ENCODE measurements at places on chromosomes 6 and 20. TPM values are rescaled to one million over a fixed set of nuclear protein-coding genes. Genes with fewer than 3 reads are reported as not detected.

DNA sequence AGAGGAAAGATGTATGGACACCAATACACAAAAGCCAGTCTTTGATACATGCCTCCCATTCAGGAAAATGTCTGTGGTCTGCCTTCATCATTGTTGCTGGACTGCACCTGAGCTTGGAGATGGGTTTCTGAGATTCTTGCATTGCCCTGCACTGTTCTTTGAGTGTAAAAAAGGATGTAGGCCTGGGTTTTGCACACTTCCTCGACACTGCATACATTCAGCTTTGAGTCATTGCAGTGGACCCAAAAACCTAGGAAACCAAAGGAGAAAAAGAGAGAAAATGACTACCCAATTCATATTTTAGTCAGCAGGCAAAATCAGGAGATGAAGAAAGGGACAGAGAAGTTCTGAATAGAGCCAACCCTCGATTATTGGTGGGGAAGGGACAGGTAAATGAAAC is 9.0 kb downstream of the TOMM6 start:
- DNase-seq: no peak

GRCh38 chr20:45892828-45893500 is 1.8 kb downstream of the CTSA start:
- no peak for DNase-seq

- no peak for DNase-seq
Observed at GRCh38 chr6:153086225-153086990, 44.7 kb downstream of the RGS17 start.

- no peak for DNase-seq
Observed at GRCh38 chr20:43385914-43386313, 71.8 kb upstream of the SRSF6 start.

DNA sequence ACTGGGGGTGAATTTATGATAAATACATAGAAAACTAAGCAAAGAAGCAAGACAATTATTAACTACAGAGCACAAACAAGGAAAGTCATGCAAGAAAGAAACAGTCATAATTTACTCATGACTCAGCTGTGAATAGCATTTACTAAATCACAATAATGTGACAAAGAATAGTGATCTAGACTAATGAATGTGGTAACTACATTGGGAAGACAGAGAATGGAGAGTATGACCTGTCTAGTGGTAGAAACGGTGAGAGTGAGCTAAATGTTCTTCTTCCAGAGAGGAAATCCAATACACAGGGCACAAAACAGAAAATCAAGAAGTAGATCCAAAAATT is 153.5 kb upstream of the DST start:
- no peak for DNase-seq

Gene TCF19
- 3.6 TPM for total RNA-seq

Gene VSX1
- not detected for total RNA-seq

DNA sequence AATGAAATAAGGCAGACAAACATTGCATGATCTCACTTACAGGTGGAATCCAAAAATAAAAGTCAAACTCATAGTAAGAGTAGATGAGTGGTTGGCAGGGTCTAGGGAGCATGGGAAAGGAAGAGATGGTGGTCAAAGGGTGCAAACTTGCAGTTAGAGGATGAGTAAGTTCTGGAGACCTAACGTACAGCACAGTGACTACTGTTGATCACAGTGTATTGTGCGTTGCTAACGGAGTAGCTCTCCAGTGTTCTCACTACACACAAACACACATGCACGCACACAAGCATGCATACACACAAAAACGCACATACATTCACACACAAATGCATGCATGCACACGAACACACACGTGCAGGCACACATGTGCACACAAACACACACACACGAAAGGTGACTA is 54.9 kb downstream of the LY86 start:
- no peak for DNase-seq

Gene LAMP5
- not detected for total RNA-seq

DNA sequence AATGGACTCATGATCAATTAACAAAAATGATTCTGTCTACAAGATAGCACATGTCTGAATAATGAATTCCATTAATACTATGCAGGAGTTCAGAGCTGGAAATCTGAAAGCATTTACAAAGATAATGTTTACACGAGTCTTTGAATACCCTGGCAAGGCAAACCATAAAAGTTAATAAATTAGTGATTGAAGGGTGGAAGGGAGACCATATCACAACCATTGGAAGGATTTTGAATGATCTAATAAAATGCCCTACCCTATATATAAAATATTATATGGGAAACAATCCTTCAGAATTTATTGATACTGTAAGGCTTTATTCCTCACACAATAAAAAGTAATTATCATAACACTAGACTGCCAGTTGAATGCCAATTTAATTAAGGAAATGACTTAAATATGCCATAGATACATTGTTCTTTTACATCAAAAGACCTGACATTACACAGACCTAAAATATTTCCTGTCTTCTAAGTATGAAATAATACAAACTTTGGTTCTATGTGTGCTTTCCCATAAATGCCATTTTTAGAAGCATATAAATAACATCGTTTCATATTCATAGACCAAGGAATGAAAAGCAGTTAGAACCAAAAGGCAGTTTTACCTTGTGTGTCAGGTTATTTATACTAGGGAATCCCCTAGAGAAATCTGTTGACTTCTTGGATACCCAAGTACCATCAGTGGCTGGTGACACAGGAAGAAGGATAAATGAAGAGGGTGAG is 249.2 kb upstream of the MARCKS start:
- DNase-seq: no peak

Gene SOX18
- 0.22 TPM for total RNA-seq

DNA sequence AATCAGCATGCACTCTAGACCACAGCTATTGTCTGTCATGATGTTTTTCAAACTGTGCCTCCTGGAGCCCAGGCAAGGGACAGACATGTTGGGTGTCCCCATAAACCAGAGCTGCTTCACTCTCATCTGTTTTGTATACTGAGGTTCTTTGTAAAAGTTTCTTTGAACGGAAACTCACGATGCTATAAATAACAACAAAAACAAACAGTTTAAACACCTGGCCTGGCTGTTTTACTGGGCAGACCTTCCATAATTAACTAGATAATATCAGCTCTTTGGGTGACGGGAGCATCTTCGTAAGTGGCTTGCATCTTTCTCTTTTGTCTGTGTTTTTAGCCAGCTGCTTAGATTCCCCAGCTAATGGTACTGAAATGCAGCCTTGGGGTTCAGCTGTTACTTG is 190.3 kb downstream of the ZDHHC14 start:
- no peak for DNase-seq

Gene HUS1B
- 0.72 TPM for total RNA-seq

Gene PDRG1
- 12.2 TPM for total RNA-seq

Gene FLRT3
- total RNA-seq: 15.7 TPM

GRCh38 chr6:44203955-44204354 is 12.8 kb upstream of the MYMX start:
- no peak for DNase-seq

DNA sequence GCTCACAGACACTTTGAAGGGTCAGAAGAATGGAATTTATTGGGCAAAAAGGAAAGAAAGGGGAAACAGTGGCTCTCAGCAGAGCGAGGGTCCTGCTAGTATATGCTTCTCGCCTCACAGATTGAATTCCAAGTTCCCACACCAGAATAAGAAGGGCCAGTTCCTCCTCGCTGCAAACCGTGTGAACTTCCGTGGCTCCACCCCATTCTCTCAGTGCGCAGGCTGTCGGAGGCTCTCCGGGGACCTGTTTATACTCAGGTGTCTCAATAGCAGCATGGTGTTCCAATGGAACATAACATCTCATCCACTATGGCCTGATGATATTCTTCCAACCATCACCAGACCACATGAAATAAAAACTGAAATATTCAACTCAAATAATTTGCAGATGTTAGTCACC is 4.6 kb downstream of the SAMD3 start:
- no peak for DNase-seq

DNA sequence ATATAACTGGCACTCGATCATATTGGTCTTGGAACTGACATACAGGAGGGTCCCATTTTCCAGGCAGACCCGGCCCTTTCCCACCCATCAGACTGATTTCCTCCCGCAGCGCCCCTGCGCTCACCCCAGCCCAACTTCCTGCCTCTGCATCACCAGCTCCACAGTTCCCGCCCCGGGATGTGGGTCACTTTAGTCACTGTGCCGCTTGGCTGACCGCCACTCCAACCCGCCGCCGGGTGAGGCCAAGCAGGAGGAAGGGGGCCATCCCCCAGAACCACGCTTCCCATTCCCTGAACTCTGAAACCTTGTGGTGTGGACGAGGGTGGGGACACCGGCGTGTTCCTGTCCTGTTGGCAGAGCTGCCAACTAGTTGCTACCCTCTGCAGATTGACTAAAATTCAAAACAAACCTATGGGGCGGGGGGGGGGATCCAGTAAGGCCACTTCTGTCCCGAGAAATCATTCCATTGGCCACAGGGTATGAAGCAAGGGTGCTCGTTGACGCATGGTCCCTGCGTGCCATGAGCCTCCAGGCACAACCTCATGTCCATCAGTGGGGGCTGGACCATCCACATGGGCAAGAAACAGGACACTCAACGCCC is 12.3 kb downstream of the TGM2 start:
- DNase-seq: peak; percentile 85

Gene UBD
- total RNA-seq: not detected

- DNase-seq: peak; percentile 55
Observed at GRCh38 chr20:34791289-34792020, 34.0 kb downstream of the NCOA6 start.

DNA sequence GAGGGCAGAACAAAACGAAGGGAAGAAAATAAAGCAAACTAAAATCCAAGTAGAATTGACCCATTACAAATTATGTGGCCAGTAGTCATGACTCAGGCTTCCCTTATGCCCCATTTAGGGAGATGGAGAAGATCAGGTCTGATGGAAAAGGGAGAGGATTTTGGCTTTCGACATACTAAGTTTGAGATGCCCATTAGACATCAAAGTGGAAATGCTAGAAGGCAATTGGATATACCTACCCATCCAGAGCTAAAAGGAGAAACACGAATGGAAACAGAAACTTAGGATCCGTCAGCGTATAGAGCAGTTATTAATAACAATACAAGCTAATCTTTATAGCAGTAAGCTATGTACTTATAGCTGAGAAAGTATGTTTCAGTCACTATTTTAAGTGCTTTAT is 4.8 kb downstream of the TRPC4AP start:
- DNase-seq: no peak

DNA sequence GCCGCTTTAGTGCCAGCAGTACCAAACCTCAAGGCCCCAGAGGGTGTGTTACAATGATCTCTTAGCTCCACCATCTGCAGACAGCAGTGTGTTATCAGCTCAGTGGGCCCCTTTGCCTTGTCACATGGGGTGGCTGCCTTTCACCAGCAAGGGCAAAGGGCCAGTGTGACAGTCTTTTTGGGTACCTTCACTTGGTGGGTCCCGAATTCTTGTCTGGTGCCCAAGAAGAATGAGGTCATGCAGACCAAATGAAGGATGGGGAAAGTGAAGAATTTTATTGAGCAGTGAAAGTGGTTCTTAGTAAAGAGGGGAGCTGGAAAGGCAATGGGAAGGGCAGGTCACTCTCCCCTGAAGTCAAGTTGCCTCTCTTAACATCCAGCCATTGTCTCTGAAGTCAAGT is 2.9 kb upstream of the SMIM28 start:
- DNase-seq: no peak

GRCh38 chr6:158377860-158378259 is 65.6 kb downstream of the TULP4 start:
- DNase-seq: peak; percentile 77

- no peak for DNase-seq
Observed at GRCh38 chr6:162653808-162654207, 73.8 kb downstream of the PRKN start.

GRCh38 chr6:166610069-166610468 is 17.0 kb downstream of the RPS6KA2 start:
- DNase-seq: no peak

DNA sequence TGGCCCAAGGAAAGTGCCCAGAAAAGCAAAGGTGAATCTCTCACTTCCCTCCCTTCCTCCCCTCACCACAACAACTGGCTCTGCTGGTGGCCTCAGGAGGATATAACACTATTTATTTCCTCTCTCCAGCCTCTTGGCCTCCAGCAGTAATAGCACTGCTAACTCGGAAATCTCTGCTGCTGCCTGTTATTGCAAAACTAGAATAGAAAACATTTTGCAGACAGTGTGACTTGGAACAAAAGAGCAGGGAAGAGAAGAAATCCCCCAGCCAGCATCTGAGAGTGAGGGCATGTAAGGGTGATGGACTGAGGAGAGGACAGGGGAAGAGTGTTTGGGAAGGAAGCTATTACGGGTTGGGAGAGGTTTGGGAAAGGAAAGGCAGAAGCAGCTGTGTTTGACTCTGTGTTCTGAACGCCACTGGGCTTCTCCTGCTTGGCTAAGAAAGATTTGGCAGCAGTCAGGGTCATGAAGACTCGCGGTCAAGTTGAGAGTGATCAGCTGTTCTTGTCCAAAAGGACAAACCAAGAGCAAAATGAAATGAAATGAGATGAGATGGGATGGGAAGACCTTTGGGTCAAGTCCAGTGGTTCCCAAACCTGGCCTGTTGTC is 81.0 kb upstream of the SNX9 start:
- DNase-seq: no peak

Gene SLC35D3
- total RNA-seq: not detected

Gene SMLR1
- not detected for total RNA-seq

Gene SEL1L2
- total RNA-seq: not detected

Gene OLIG3
- total RNA-seq: not detected

DNA sequence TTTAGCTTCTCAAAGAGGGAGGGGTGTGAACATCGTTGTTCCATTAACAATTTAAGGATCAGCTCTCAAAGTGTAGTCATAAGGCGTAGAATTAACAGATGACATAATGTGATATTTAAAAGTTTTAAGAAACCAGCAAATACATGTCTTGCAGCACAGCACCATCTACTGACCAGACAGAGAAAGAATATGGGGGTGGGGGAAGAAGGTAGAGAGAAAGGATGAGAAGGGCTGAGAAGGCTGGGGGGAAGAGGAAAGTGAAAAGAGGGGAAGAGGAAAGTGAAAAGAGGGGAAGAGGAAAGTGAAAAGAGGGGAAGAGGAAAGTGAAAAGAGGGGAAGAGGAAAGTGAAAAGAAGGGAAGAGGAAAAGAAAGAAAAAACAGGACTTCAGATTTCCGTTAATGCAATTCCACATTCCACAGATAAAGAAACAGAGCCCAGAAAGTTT is 80.9 kb downstream of the HAO1 start:
- DNase-seq: peak; percentile 79

DNA sequence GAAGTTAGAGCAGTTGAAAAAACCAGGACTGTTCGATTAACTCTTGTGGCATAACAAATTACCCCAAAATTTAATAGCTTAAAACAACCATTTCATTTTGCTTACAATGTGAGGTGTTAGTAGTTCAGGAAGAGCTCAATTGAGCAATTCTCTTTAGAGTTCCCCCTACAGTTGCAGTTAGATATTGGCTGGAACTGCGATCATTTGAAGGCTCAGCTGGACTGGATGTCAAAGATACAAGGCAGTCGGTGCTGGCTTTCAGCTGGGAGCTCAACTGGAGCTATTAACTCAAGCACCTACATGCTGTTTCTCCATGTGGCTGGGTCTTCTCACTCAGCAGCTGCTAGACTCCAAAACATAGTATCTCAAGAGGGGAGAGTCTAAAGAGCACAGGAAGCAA is 96.0 kb upstream of the LOC128125822 start:
- DNase-seq: no peak

Gene VGLL2
- total RNA-seq: not detected

- no peak for DNase-seq
Observed at GRCh38 chr6:134020543-134020942, 31.9 kb downstream of the SLC2A12 start.
